Activated CD8-positive, alpha-beta memory T cell treated with anti-CD3 and anti-CD28 coated beads, Interleukin-2, amount 10 ng/mL, durations not matched to agents 7 days and 5 days (primary cell): ENCODE measurements at places on chromosomes 12 and 14.
A peak's percentile ranks its signal among the peaks of the same experiment; 100 is the strongest.

DNA sequence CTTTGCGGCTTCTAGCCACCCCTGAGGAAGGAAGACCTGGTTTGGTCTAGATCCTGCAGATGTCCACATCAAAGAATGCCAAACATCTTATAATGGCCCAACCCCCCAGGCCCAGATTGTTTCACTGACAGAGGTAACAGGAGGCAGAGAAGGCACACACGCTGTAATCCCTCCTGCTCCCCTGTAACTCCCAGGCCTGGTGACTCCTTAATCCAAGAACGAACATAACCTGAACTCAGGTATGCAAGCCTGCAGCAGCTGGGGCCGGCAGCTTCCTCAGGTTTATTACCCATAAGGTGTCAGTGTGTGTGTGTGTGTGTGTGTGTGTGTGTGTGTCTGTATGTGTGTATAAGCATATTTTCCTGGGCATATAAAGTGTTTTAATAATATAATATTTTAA lies 52.7 kb downstream of the ERH start:
- no peak overlapping the region for H3K4me3 ChIP-seq
- no peak overlapping the region for H3K27ac ChIP-seq
- H3K4me1 ChIP-seq: no peaks in the 10 kb centered on the region
- no peaks in the 10 kb centered on the region for H3K36me3 ChIP-seq
- no peak for DNase-seq
- H3K27me3 ChIP-seq: peaks cover 30% of the 10 kb centered on the region

- H3K36me3 ChIP-seq: no peaks in the 10 kb centered on the region
- H3K4me3 ChIP-seq: no peak overlapping the region
- no peak overlapping the region for H3K27ac ChIP-seq
- no peak for DNase-seq
- no peaks in the 10 kb centered on the region for H3K4me1 ChIP-seq
These were observed 10.7 kb upstream of the TCL1B start for GRCh38 chr14:95675486-95675885.

- no peak overlapping the region for H3K27ac ChIP-seq
- peaks cover 8% of the 10 kb centered on the region for H3K27me3 ChIP-seq
- H3K36me3 ChIP-seq: no peaks in the 10 kb centered on the region
- DNase-seq: no peak
These were observed 58.4 kb downstream of the LLPH start for GRCh38 chr12:66072135-66072534.

- peaks cover 15% of the 10 kb centered on the region for H3K27me3 ChIP-seq
- DNase-seq: no peak
These were observed 18.7 kb upstream of the FBRSL1 start for GRCh38 chr12:132471011-132471857.

- peak; percentile 80 for DNase-seq
- H3K27ac ChIP-seq: peak overlapping the region; percentile 92
- no peaks in the 10 kb centered on the region for H3K27me3 ChIP-seq
- peak overlapping the region; percentile 73 for H3K4me3 ChIP-seq
- peaks cover 59% of the 10 kb centered on the region for H3K36me3 ChIP-seq
These were observed 6.2 kb downstream of the CHST11 start for GRCh38 chr12:104462931-104463339.

GRCh38 chr14:72758993-72759392 lies 134.9 kb downstream of the DPF3 start:
- H3K27me3 ChIP-seq: peaks cover 4% of the 10 kb centered on the region
- peaks cover 16% of the 10 kb centered on the region for H3K36me3 ChIP-seq
- H3K4me3 ChIP-seq: no peak overlapping the region
- no peak overlapping the region for H3K27ac ChIP-seq
- no peaks in the 10 kb centered on the region for H3K4me1 ChIP-seq

DNA sequence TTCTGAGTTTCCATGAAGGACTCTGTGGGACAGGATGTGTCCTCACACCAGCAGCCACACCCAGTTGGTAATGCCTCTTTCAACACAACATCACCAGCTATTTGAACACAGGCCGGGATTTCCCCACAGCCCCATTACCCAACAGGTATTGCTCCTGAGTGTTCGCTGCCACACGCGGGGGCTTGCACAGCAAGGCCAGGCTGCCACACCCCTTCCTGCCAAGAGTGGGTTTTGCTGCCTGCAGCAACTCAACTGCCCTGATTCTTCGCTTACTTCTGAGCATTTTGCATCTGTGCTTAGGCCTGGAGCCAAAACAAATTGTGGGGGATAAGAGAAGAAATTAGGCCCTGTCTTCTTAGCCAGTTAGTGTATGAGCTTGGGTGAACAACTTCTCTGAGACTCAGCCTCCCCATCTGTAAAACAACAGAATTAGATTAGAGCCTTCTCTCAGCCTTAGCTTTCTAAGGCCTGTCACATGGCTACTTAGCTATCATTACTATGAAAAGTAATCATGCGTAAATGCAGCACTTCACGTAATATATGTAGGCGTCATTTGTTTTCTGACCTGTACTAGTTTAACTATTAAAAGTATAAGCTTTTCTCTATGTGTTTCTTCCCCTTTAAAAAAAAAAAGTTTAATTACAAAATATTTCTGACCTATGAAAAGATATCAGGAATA lies 20.0 kb downstream of the CKAP4 start:
- DNase-seq: peak; percentile 62
- peaks cover 10% of the 10 kb centered on the region for H3K27me3 ChIP-seq
- H3K36me3 ChIP-seq: no peaks in the 10 kb centered on the region
- H3K4me1 ChIP-seq: peaks cover 13% of the 10 kb centered on the region
- H3K4me3 ChIP-seq: no peak overlapping the region
- peak overlapping the region; percentile 55 for H3K27ac ChIP-seq

- H3K4me1 ChIP-seq: no peaks in the 10 kb centered on the region
- no peak for DNase-seq
- no peak overlapping the region for H3K4me3 ChIP-seq
- H3K27me3 ChIP-seq: peaks cover 21% of the 10 kb centered on the region
These were observed 60.0 kb downstream of the ARMH4 start for GRCh38 chr14:58091883-58092630.

GRCh38 chr14:65482757-65483438 lies 70.4 kb downstream of the FUT8 start:
- H3K4me1 ChIP-seq: peaks cover 54% of the 10 kb centered on the region
- H3K27ac ChIP-seq: no peak overlapping the region
- no peak for DNase-seq
- peaks cover 50% of the 10 kb centered on the region for H3K36me3 ChIP-seq
- H3K4me3 ChIP-seq: no peak overlapping the region

DNA sequence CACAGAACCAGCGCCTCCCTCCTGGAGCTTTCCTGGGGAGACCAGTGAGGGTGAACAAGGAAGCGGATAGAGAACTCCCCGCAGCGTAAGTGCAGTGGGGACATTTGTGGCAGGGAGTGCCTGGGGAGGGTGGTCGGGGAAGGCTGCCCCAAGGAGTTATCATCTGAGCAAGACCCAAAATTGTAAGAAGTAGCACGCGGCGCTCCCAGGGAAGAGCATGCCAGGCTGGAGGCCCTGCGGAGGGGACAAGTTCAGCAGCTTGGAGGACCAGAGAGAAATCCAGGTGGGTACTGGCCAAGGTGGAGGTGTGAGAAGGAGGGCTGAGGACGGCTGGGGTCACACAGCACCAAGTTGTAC lies 46.2 kb upstream of the RIMBP2 start:
- DNase-seq: no peak
- peaks cover 3% of the 10 kb centered on the region for H3K27me3 ChIP-seq
- H3K36me3 ChIP-seq: no peaks in the 10 kb centered on the region

- H3K36me3 ChIP-seq: peaks cover 7% of the 10 kb centered on the region
- no peak for DNase-seq
- no peak overlapping the region for H3K27ac ChIP-seq
- peaks cover 96% of the 10 kb centered on the region for H3K27me3 ChIP-seq
- no peak overlapping the region for H3K4me3 ChIP-seq
These were observed 922 bp downstream of the TBX5 start for GRCh38 chr12:114404926-114405518.

GRCh38 chr12:107912421-107913004 lies 138.0 kb downstream of the ASCL4 start:
- H3K4me1 ChIP-seq: peaks cover 3% of the 10 kb centered on the region
- no peak overlapping the region for H3K27ac ChIP-seq
- peak overlapping the region; percentile 78 for H3K4me3 ChIP-seq
- H3K27me3 ChIP-seq: peaks cover 34% of the 10 kb centered on the region
- peak; percentile 73 for DNase-seq

DNA sequence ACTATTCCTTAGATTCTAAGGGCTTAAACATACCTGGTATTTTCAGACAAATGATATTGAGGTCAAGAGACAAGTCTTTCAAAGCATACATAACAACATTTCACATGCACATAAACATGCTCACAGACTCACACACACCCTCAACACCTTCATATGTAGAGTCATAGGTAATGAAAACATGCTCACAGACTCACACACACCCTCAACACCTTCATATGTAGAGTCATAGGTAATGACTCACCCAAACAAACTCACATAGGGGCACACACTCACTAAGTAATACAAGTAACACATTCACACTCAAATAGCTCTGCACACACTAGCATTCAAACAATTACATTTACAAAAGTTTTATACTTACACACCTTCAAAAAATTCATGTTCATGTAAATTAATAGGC lies 975.5 kb downstream of the TMEM121 start:
- H3K36me3 ChIP-seq: no peaks in the 10 kb centered on the region
- H3K27ac ChIP-seq: no peak overlapping the region
- peaks cover 30% of the 10 kb centered on the region for H3K27me3 ChIP-seq
- no peak for DNase-seq
- no peak overlapping the region for H3K4me3 ChIP-seq

- no peak overlapping the region for H3K27ac ChIP-seq
- no peak overlapping the region for H3K4me3 ChIP-seq
- no peaks in the 10 kb centered on the region for H3K36me3 ChIP-seq
- H3K27me3 ChIP-seq: peaks cover 18% of the 10 kb centered on the region
- no peak for DNase-seq
These were observed 331.2 kb downstream of the CACNA1C start for GRCh38 chr12:2384029-2384386.

GRCh38 chr12:10171973-10172728 lies at the start of gene OLR1:
Gene OLR1 (minus strand): TSS chr12:10172132. CDS start chr12:10172077, 55 bp downstream.
- no peak for DNase-seq
- H3K27ac ChIP-seq: no peak within 1 kb of the TSS
- no peak within 1 kb of the TSS for H3K4me3 ChIP-seq

DNA sequence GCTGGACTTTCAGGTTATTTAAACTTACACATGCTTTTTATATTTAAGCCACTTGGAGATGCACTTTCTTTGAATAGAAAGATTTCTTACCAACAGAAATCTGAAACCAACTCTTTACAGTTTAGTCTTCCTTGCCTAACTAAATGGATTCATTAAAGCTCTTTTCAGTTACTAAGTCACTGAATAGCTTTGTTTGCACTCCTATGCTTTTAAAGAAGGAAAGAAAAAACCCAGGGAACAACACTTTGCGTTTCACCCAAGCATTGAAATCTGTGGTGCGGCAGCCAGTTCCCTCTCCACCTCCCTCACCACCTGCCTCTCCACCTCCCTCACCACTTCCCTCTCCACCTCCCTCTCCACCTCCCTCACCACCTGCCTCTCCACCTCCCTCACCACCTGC lies 70.3 kb downstream of the RIMBP2 start:
- no peaks in the 10 kb centered on the region for H3K27me3 ChIP-seq
- no peak overlapping the region for H3K27ac ChIP-seq
- H3K4me3 ChIP-seq: no peak overlapping the region

- no peak overlapping the region for H3K27ac ChIP-seq
- no peak overlapping the region for H3K4me3 ChIP-seq
- DNase-seq: no peak
- H3K27me3 ChIP-seq: no peaks in the 10 kb centered on the region
- H3K36me3 ChIP-seq: no peaks in the 10 kb centered on the region
- H3K4me1 ChIP-seq: peaks cover 5% of the 10 kb centered on the region
These were observed 42.2 kb downstream of the PAH start for GRCh38 chr12:102874819-102875218.

DNA sequence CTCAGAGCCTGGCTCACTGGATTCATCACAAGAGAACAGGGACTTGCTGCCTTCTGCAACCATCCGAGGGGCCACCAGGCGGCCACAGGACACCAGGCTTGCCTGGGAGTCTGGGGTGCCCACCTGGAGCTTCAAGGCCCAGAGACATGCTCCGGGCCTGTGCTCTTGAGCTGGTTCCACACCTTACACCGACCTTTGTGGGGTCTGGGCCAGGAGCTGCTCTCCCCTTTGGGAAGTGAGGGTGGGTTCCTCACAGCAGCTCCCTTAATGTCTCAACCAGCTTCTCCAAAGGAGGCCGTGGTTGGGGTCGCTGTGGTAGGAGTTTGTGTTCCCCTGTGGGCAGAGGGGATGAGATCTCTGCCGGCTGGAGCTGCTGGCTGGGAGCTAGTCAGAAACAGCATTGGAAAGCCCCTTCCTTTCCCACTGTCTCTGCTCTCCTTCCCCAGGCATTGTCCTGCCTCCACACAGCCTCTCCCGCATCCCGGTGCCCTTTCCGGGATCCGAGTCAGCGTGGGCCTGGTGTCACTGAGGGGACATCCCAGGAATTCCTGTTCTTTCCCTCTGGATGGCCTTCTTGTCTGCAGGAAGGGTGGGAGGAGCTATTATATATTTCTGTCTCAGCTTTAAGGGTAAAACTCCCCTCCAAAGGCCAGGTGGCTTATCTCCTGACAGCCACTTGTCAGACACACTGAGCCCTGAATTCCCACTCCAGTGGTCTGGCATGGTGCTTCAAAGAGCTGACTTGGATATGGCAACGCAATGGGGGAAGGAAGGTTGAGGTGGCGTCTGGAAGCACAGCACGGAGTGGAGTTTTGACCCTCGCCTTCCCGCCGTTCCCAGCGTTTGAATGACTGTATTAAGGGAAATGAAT lies 5.1 kb upstream of the PAPLN start:
- no peak overlapping the region for H3K4me3 ChIP-seq
- no peak for DNase-seq
- peaks cover 50% of the 10 kb centered on the region for H3K27me3 ChIP-seq
- H3K27ac ChIP-seq: no peak overlapping the region
- H3K4me1 ChIP-seq: peaks cover 9% of the 10 kb centered on the region

DNA sequence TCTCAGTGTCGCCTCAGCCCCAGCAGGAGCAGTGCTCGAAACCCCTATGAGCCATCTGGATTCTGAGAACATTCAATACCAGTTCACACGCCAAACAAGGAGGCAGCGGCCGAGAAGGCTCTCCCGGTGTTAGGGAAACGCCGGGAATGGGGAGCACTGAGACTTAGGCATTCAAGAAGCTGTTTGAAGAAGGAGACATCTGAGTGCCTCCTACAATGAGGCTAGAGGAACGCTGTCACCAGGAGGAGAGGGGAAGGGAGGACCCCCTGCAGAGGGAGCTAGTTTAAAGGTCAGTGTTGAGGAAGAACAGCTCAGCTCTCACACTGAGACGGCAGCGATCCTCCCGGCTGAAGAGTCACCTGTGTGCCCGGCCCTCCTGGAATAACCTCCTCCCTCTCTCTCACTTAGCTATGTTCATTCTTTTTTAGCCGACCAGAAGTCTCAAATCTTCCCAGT lies 69.9 kb downstream of the SERPINA3 start:
- H3K4me3 ChIP-seq: no peak overlapping the region
- H3K27ac ChIP-seq: no peak overlapping the region
- no peak for DNase-seq
- no peaks in the 10 kb centered on the region for H3K27me3 ChIP-seq
- H3K4me1 ChIP-seq: no peaks in the 10 kb centered on the region

GRCh38 chr12:16300122-16300521 lies 22.6 kb upstream of the SLC15A5 start:
- no peaks in the 10 kb centered on the region for H3K36me3 ChIP-seq
- no peak for DNase-seq
- no peak overlapping the region for H3K4me3 ChIP-seq
- no peaks in the 10 kb centered on the region for H3K4me1 ChIP-seq
- H3K27me3 ChIP-seq: no peaks in the 10 kb centered on the region
